ENCODE measurements at places on chromosomes 5 and 9.

DNA sequence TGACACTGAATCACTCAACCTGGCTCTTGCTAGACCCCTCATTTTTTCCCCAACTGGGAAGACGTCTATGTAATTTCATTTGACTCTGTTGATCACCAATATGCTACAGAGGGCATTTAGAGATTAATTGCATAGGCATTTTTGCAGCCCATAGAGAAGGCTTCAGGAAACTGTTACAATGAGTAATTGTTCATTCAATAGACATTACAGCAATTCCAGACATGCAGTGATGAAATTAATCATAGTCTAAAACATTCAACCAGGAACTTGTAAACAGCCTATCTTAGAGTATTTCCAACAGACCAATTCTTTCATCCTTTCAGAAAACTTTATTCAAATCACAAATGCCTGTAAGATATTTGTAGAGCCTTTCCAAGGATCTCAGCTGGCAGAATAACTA lies 122.3 kb downstream of the MARCHF11 start:
- no peak for DNase-seq

DNA sequence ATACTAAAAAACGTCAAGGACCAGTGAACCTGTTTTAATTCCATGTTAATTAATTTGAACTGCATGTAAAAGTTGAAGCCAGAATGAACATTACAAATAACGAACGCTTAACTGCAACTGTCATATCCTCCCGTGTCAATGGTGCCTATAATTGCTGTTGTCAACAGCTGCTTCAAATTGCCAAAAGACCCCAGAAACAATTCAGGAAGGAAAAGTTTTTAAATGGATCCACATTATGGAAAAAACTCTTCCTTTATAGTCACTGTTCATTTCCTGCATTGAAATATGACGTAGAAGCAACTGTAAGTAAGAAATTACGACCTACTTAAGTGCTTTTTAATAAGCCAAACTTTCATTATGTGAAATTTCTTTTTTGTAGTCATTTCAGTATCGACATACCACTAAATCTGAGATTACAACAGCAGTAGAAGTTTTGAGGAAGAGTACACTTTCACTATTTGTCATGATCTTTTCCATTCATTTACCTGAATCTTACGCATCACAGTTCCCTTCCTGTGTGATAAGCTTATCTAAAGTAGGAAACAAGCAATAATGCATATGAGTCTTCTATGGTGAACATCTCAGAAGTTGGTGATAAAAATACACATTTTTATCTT lies 37.8 kb downstream of the MEF2C start:
- DNase-seq: no peak

DNA sequence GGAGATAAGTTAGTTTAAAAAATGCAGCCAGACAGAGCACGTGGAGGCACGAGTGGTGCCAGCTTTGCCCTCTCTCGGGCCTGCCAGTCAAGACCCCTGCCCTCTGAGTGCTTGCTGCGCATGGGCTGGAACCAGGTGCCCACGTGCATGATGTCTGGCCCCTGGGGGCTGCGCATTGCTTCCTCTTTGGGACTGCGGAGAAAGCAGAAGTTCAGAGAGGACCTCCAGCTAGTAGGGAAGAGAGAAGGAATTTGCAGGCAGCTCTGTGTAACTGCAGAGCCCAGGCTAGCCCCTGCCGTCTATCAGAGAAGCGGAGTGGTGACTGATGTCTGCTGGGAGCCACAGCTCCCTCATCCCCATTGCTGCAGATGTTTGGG lies 9.7 kb upstream of the RNU6ATAC start:
- DNase-seq: no peak

GRCh38 chr5:151063142-151063989 lies 17.5 kb downstream of the TNIP1 start:
- DNase-seq: no peak

GRCh38 chr5:143782588-143783386 lies 29.2 kb upstream of the HMHB1 start:
- DNase-seq: no peak

- no peak for DNase-seq
Measured at GRCh38 chr5:68240202-68240601, 24.6 kb downstream of the PIK3R1 start.

GRCh38 chr5:91495699-91496098 lies 112.6 kb upstream of the ARRDC3 start:
- no peak for DNase-seq

DNA sequence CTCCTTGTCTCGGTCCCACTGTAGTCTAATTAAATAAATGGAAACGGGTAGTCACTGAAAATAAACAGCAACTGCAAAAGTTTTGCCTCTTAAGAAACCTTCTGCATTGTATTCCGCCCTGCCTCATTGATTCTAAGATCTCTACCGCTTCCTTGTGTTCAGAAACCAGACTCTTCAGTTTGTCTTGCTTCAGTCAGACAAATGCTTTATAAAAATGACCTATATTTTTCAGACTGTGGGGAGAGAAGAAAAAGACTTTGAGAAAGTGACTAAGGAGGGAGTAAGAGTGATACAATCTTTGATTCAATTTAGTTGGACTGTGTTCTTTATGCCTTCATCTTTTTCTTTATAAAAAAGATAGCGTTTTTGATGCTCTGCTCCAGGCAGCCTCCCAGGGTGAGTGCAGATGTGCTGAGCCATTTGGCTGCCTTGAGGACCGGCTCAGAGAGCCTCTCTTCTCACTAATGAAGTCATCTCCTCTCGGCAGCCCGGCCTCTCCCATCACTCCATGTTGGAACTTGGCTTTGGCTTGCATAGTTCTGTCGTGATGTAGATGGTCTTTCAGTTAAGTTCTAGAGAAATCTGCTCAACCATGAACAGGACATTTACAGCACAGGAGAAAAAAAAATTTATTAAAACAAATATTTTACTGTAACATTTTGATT lies 4.0 kb upstream of the VCAN start:
- DNase-seq: no peak

DNA sequence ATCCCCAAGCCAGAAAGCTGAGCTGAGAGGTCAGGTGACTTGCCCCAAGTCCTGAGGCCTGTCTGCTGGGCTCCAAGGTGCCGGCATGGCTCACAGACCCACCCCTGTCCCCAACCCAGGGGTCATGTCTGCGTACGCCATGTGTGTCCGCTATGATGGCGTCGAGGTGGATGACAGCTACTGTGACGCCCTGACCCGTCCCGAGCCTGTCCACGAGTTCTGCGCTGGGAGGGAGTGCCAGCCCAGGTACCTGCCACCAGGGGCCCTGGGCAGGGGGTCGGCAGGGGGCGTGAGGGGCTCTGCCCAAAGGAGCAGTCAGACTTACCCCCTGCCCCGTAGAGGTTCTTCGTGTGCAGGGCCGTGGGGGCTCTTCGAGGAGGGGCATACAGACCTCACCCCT lies 32.3 kb downstream of the ADAMTSL2 start:
- no peak for DNase-seq

GRCh38 chr5:122321921-122322320 lies 9.9 kb downstream of the SNCAIP start:
- DNase-seq: no peak

DNA sequence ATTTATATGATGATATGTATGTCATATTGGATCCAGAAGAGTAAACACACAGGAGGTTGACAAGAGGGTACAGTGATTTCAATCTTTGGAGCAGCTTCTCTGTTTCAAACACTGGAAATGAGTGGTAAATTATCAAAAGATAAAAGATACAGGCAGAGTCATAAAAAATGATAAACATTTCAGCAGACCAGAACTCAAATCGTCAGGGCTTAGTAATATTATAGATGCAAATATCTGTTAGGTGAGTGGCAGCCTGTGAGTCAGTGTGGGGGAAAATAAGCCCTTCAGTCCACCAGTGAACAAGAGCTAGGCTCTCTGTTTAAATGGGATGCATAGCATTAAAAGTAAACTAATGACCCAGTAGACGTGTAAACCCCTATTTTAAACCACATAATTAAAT lies 1378.1 kb downstream of the EFNA5 start:
- no peak for DNase-seq

DNA sequence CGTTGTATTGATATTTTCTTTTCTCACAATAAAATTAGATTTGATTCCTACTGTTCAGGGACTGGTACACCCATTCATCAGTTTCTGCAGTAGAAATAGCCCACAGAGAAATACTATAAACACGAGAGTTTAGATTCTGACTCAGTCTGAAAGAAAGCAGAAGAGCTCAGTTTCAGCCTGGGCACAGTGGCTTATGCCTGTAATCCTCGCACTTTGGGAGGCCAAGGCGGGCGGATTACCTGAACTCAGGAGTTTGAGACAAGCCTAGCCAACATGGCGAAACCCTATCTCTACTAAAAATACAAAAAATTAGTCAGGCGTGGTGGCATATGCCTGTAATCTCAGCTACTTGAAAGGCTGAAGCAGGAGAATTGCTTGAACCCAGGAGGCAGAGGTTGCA lies 8.6 kb downstream of the ITK start:
- no peak for DNase-seq

GRCh38 chr5:90135779-90136378 lies 273.7 kb downstream of the CETN3 start:
- no peak for DNase-seq

GRCh38 chr5:163309914-163310313 lies 127.5 kb upstream of the CCNG1 start:
- no peak for DNase-seq

GRCh38 chr5:115335301-115335700 lies 38.8 kb upstream of the CCDC112 start:
- DNase-seq: no peak

DNA sequence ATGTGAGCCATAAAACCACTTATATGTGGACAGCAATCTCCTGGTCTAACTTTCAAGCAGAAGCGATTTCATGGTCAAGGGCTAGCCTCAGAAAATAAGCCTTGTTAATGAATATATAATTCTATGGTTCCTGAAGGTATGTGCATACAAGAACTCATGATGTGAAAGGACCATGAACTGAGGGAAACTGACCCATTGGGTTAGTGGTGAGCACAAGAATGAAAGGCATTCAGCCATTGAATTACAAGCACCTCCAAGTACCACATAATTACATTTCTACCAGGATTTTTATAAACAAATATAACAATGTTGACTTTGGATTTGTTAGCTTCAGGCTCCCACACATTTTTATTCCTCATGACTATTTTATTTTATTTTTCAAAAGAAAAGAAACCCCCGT lies 459.0 kb downstream of the TLE4 start:
- no peak for DNase-seq
